ENCODE measurements at places on chromosomes 12 and 14.

GRCh38 chr12:3342051-3342450 lies 149.0 kb upstream of the PRMT8 start:
- DNase-seq: no peak

- no peak for DNase-seq
Measured at GRCh38 chr14:105303949-105304348, 3.1 kb upstream of the BRF1 start.

DNA sequence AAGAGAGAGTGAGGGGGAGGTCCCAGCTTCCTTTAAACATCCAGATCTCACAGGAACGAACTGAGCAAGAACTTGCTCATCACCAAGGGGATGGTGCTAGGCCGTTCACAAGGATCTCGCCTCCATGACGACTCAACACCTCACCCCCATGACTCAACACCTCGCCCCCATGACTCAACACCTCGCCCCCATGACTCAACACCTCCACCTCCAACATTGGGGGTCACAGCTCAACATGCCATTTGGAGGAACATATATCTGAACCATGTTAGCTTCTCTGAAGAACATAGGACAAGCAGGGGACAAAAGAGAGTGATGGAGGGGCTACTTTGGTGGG lies 66.0 kb upstream of the LHX5 start:
- DNase-seq: no peak

- DNase-seq: no peak
Measured at GRCh38 chr12:116672842-116673516, 64.9 kb downstream of the SPRING1 start.

DNA sequence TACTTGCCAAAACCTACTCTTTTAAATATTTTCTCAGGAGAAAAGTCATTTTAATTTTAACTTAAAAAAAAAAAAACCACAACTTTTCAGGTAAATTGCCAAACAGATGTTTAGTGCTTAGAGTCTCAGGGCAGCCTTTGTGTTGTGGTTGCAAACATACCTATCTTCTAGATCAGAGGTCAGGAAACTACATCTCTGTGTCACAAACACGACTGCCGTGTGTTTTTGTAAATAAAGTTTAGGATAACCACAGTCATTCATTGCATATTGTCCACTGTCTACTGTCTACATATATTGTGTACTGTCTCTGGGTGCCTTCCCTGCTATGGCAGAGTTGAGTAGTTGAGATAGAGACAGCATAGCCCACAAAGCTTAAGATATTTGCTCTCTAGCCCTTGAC lies 48.9 kb downstream of the DYRK2 start:
- no peak for DNase-seq

DNA sequence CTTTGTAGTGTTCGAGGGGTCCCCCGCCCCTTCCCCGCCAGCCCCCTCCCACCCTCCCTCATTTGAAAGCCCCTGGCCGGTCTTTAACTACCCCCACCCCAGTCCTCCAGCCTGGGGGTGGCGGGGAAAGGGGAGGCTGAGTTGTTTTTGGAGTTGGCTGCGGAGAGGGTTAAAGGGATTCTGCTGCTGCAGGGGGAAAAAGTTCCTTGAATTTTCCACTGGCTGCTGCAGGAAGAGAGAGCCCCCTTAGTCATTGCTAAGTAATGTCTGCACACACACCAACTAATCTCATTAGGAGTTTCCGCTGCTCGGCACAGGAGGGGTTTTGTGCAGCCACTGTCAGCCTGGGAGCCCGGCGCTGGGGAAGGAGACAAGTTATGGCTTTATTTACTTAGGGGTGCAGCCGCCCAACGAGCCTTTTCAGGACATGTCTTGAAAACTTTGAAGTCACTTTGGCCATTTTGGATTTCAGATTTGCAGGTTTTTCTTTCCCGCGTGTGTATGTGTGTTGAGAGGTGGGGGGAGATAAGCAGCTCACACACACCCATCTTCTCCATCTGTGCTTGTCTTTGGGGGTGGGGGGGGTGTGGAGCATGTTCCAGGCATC lies 1.8 kb downstream of the ELK3 start:
- DNase-seq: peak; percentile 48

DNA sequence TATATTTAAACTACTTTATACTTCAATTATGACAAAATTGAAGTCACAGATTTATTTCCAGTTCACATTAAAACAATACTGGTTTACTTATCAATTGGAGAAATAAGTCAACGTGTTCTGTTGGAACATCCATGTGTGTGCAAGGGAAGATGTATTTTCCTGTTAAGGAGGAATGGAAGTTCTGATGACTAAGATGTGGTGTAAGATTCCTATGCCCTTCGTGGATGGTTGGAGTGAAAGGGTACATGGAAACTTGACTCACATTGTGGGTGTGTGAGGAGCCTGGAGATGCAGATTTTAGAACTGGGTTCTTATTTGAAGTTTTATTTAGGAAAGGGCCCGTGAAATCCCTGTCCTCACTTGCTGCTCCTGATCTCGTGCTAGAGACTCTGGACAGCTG lies 95.3 kb downstream of the CATSPERB start:
- DNase-seq: no peak

- no peak for DNase-seq
Measured at GRCh38 chr12:81811778-81812125, 52.6 kb upstream of the PPFIA2 start.

DNA sequence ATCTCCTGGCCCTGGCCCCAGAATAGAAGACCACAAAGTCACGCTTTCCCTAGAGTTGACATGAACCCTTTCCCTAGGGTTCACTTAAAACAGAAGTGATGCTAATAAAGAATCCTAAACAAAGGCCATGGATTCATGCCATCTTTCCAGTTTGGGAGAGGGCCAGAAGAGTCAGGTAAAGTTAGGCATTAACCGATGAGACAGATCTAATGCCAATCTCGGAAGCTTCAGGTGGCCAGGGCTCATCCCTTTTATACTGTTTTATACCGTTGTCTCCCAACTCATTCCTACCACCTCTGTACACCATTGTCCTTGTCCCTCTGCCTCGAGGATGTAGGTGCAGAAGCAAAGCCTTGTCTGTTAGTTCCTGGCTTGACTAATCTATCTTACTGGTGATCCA lies 22.8 kb upstream of the ACTR10 start:
- no peak for DNase-seq

- no peak for DNase-seq
Measured at GRCh38 chr14:61499991-61500390, 178.6 kb downstream of the PRKCH start.

GRCh38 chr14:76581592-76581991 lies 179.7 kb upstream of the VASH1 start:
- no peak for DNase-seq

- DNase-seq: no peak
Measured at GRCh38 chr12:94736004-94736403, 85.6 kb upstream of the TMCC3 start.

DNA sequence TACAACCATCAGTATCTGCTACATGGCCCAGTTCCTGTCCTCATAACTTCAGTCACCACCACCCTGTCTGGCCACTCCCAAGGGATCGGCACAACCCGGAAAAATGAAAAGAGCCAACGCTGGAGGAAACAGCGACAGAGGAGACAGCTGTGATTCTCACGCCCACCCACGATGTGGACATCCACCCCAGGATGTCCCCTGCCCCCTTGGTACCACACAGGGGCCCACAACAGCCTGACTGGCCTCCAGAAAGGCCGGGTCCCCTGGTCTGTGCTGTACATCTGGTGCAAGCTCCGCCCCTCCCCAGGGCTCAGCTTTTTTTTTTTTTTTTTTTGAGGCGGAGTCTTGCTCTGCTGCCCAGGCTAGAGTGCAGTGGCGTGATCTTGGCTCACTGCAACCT lies 12.5 kb downstream of the RPS6KL1 start:
- DNase-seq: no peak

DNA sequence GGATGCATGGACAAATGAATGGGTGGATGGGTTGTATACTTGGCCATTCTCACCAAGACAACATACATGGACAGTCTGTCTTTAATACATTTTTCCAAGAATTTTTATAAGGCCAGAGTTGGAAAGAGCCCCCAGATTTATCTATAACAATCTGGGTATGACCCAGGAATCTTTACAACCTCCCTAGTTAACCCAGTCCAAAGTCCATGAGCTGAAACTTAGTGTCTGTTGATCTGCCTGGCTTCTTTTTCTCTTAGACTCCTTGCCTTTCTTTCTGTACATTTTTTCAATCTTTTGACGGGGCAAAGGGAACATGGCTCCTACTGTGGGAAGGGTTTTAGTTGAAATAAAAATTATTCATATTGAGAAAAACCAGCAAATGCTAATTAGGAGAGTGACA lies 740 bp downstream of the FGF23 start:
- DNase-seq: no peak

DNA sequence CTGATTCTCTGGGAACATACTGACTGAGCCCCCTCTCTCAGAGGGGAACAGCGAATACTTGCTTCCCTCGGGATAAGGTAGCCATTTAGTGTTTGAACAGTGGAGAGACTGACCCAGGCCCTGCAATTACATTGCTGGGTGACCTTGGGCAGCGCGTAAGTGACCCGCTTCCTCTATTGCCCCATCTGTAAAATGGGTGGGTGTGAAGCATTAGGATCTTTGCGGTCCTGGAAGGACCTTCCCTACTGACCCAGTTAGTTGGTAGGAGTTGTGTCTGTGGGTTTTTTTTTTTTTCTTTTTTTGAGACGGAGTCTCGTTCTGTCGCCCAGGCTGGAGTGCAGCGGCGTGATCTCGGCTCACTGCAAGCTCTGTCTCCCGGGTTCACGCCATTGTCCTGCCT lies 1.2 kb upstream of the KMT5A start:
- no peak for DNase-seq

DNA sequence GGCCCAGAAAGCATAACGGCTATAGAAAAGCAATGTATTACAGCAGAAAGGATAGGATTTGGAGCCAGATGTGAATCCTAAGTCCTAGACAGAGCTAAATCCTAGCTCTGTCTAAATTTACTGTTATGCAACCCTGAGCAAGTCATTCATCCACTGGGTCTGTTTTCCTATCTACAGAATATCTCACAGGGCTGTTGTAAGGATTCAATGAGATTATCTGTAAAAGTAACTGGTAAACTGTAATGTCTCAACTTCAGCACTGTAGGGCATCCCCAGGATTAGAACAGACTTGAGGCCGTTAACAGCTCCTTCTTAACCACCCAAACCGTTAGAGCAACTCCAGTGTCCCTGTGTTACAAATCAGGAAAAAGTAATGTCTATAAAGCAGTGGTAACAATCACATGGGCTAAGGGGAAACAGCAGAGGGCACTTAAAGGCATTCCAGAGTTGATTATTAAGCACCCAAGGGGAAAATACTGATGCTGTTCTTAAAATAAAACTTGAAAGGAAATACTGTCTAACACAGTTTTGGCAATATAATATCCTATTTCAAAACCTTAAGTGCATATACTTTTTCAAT lies 10.1 kb downstream of the GMFB start:
- DNase-seq: no peak

DNA sequence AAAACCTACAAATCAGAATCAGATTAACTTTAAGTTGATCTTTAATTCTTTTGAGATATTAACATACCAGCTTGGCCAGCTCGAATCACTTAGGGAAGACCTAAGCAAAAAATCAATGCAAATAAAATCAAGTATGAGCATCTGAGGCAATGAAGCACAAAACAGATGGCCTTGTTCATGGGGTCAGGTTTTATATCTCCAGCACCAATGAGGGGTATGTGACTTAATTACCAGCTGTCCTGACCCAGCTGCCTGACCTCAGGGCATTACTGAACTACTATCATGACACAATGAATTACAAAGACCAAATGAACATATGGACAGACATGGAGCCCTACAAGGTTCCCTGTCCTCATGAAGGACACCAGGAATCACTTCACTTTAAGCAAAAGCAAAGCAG lies 70.5 kb downstream of the FGD6 start:
- no peak for DNase-seq

- DNase-seq: no peak
Measured at GRCh38 chr12:56317675-56318074, 1.9 kb upstream of the CNPY2 start.

- peak; percentile 46 for DNase-seq
Measured at GRCh38 chr14:71574976-71575375, 357.3 kb upstream of the RGS6 start.

- DNase-seq: no peak
Measured at GRCh38 chr14:67385120-67385519, 25.0 kb downstream of the EIF2S1 start.

- no peak for DNase-seq
Measured at GRCh38 chr12:64998371-64999147, 122.5 kb downstream of the WIF1 start.

DNA sequence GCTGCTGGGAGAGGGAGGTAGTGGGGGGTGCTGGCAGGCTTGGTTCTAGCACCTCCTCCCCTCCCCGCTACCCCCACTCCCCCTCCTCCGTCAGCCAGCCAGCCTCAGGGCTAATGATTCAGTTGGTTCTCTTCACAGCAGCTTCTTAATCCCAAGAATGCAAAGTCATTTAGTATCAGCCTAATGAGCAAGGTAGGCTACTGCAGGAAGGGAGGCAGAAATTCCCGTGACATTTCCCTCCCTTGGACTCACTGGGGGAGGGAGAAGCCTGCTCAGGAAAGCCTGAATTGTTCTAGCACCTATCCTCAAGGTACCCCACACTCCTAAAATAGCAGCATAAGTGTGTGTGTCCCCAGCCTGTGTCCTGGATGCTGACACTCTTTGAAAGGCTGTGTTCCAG lies 29.8 kb downstream of the ITPK1 start:
- DNase-seq: no peak

- no peak for DNase-seq
Measured at GRCh38 chr12:123485756-123486155, 27.8 kb downstream of the SNRNP35 start.

- no peak for DNase-seq
Measured at GRCh38 chr14:76867516-76868453, 41.6 kb downstream of the LRRC74A start.

- DNase-seq: no peak
Measured at GRCh38 chr12:23949348-23950209, at the start of gene SOX5. TSS of gene SOX5 (minus strand) at chr12:23949670. CDS start at chr12:23949601, 69 bp downstream.

DNA sequence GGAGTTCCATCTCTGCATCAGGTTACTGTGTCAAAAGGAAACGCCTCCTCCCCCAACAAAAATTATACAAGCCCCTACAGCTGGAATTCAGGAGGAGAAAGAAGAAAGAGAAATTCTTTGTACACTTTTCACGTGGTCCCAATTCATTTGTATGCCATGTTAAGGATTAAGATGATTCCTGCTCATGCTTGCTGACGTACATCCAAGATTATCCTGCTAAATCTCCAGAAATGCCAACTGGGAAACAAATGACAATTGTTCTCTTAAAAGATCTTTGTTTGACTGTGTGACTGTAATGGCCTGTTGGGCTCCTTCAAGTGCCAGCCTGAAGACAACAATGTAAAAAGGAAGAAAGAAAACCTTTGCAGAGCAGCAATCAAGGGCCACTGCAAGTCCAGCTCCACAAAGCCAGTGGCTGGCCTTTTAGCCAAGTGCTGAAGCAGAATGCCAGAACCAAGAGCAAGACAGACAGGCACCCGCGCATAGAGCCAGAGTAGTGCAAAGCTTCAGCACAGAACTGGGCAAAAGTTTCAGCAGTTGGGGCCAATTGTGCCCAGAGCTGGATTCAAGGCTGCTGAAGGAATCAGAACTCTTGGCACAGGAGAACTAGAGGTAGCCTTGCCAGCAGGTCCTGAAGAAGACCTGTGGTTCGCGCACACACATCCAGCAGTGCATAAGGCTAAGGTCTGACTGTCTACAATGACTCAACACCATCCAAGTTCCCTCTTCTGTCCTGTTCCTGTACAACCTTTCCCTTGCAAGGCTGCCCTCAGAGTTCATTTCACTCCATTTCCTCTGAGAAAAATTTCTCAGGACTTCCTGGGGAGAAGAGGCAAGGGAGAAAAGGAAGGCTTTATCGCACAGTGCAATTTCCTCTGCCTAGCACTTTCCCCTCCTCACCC lies 209.7 kb upstream of the BMP4 start:
- no peak for DNase-seq

GRCh38 chr12:131166717-131167116 lies 213.0 kb downstream of the ADGRD1 start:
- no peak for DNase-seq

- DNase-seq: no peak
Measured at GRCh38 chr14:56057767-56058166, 60.4 kb upstream of the PELI2 start.
